ENCODE measurements at places on chromosomes 5 and 9.

- DNase-seq: no peak
Measured at GRCh38 chr5:174852143-174852542, 127.8 kb downstream of the MSX2 start.

DNA sequence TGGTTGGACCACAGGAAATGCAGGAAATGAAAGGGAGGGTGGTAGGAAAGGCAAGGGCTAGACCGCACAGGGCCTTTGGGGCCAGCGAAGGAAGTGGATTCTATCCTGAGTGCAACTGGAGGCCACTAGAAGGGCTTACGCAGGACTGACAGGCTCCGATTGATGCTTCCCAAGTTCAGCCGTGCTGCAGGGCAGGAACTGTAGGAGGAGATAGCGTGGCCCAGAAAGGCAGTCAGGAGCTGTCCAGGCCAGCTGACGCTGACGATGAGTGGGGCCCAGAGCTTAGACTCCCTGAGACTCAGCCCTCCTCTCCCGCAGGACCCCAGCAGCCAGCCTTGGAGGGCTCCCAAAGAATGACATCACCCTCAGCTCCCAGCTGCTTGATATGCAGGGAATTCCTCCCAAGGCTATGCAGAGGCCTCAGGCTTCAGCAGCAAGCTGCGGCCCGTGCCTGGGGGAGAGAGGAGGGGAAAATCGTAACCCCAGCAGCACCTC is 48.8 kb downstream of the KCNIP1 start:
- DNase-seq: peak; percentile 5

- DNase-seq: no peak
Measured at GRCh38 chr9:34996905-34997279, 7.3 kb downstream of the DNAJB5 start.

GRCh38 chr5:66967102-66967501 is 229.5 kb downstream of the CD180 start:
- DNase-seq: no peak

- DNase-seq: no peak
Measured at GRCh38 chr5:150780187-150780692, 1.7 kb downstream of the SMIM3 start.

- no peak for DNase-seq
Measured at GRCh38 chr5:134070725-134071613, 43.5 kb upstream of the TCF7 start.

GRCh38 chr9:88800329-88800682 is 191.0 kb upstream of the S1PR3 start:
- DNase-seq: no peak

DNA sequence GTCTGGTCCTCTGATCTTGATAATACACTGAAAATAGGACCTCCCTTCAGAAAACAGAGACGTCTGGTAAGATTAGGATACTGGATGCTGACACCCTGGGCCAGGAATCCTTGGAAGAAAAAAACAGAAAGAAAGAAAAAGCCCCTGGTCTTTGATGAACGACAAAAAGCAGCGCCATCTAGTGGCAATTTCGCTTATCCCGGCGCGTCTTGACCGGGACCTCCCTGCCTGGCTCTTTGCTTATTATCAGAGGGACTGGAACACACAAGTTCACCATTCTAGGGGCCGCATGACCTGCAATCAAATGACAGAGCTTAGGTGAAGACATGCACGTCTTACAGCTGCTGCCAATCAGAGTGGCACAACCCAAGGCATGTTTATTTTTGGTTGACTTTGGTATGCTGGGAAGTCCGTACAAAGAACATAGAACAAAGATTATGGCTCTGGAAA is 114.9 kb upstream of the NFIB start:
- DNase-seq: no peak

- DNase-seq: no peak
Measured at GRCh38 chr5:33238826-33239695, 201.7 kb upstream of the TARS1 start.

DNA sequence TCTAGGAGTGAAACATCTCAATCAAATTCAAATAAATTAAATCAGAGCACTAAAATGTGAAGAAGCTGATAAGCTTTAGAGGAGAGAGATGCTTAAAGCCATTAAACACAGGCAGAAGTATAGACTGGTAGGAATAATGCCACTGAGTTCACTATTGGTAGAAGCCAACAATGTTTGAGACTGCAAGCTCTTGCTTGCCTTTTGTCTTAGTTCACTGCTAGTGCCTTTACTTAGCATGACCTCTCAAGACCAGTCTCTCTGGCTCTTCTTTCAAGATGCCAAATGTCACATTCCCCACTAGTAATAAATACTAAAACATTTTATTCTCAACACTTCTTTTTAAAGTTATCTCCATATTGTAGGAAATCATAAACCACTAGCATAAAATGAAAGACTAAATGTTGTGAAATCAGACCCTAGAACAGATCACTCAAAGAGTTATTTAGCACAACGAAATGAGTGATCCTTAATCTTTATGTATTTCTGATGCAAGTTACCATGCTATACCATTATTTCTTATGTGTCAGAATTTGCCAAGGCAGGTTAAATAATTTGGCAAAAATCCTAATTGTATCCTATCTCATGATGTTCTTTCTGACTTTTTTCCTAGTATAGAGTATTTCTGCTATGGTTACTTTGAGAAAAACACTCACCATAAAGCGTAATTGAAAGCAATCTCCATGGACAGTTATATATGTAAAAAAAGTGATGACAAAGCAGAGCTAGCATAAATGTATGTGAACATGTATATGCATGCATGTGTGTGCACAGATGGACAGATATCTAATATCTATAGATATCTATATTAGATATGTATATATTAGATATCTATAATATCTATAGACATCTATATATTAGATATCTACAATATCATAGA is 57.5 kb downstream of the PJA2 start:
- DNase-seq: no peak

DNA sequence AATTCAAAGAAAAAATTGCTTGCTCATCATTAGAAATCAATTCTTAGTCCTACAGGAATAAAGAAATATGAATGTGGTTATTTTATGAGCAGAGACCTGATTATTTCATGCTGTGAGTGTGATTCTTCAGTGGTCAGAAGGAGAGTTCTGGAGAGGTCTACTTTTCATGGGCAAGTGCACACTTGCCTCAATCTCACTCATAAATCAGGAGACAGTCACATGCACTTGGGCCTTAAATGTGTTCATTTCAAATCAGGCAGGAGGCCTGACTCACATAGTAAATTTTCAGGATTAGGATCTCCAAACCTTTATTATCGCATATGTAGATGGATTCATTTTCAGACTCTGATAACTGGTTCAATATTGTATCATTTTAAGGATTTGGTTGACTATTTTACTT is 323.2 kb upstream of the CCNH start:
- no peak for DNase-seq

DNA sequence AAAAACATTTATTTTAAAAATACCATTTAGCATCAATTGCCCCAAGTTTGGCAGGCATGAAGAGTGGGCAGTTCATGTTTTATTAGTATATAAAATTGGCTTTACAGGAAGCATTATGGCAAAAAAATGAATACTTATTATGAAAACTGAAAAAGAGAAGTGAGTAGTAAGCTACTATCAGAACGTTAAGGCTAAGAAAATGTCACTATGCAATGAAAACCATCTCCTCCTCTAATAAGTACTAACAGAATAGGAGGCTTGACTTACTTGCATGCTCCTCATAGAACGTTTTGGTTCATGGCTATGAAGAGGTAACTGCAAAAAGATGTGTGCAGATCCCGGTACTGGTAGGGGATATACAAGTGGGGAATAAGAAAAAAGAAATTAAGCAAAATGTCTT is 23.6 kb downstream of the TICAM2 start:
- DNase-seq: no peak

- no peak for DNase-seq
Measured at GRCh38 chr5:168422431-168422830, 63.8 kb upstream of the RARS1 start.

DNA sequence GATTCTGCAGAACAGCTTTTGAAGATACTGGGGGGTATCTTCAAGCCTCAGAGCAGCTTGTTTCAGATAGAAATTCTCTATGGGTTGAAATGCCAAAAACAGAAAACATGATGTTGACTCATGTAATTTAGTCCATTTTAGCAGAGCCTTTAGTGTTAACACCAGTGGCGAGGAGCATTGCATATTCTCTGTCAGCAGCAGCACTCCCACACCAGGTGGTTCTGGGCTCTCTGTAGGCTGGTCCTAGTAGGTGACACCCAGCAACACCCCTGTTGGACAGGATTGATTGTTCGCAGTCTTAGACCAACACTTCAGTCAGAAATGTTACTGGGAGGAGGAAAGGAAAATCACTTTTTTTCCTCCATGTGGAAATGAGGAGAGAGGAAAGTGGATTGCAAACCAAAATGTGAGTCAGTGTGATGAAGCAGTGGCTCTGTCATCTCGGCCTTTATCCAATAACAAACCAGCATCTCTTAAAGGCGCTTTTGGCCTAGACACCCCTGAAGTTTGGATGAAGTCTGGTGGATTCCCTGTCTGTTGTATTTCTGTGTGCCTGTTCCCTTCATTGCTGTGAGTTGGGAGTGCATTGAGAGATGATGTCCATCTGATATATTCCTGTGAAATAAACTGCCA is 16.8 kb downstream of the SLC46A2 start:
- no peak for DNase-seq

DNA sequence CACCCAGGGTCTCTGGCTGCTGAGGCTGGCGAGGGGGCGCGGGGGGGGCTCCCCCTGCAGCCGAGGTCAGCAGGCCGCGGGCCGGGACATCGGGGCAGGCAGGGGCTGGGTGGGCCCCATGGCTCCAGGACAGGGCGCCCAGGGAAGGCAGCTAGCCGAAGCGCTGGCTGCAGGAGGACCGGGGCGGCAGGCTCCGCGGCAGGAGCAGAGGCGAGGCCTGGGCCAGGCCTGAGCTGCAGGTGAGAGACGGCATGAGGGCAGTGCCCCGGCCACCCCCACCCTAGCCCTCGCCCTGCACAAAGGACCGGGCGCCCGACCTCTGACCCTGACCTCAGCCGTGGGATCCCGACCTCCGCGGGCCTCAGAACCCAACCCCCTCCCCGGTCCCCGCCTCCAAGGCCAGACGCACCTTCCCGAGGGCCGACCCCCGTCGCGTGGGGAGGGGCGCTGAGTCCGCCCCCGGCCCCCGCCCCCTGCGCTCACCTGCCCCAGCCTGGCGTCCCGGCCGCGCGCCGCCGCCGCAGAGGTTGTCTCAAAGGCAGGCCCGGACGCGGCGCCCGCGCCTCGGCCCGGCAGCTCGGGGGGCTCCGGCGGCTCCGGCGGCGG is 431 bp downstream of the RNF208 start:
- no peak for DNase-seq

GRCh38 chr5:87404359-87404758 is 8.4 kb downstream of the CCNH start:
- DNase-seq: no peak

GRCh38 chr5:180070756-180071530 is 616 bp downstream of the RNF130 start:
- no peak for DNase-seq

DNA sequence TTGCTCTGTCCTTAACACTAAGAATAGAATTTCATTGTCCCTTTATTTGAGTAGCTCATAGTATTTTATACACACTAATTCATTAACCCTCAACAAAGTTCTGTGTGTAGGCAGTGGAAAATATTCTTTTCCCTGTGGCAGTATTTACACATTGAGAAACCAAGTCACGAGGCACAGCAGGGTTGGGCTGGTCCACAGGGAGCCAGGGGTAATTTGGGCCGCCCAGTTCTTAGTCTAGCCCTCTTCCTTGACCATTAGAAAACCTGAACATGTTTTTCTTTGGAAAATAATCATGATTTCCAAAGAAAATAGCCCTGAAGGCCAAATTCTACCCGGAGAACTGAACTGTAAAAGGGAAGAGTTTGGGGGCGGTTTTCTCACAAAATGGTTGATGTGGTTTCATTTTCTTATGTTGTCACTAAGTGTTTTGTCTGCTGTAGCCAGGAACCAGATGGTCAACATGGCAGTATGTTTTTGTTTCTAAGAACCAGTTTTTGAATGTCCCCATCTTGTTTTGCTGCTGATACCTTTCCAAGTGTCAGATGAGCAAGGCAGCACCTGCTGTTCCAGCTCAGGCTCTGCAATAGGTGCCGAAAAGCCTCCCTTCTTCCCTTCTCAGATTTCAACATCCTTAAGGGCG is 29.6 kb downstream of the ARHGEF28 start:
- DNase-seq: no peak

All from GM04503 (cell line).